ENCODE measurements at places on chromosomes 7 and 10.

GRCh38 chr10:73855413-73855812, 18.9 kb downstream of the CAMK2G start:
- no peak for DNase-seq

DNA sequence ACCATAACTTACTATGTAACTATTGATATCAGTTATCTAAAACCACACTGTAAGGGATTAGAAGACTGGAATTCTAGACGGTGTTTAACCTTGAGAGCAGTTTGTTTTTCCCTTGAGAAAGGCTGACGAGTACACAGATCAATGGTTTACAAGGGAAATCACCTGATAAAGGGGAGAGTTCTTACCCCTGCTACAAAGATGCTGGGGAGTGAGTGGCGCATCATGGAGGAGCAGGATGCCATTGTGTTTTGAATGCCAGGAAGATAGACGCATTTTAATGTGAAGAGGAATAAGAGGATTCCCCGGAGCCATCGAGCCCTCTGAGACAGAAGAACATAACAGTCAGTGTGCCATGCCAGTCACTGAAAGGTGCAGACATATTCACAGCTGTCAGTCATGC, 145.2 kb downstream of the PKD1L1 start:
- no peak for DNase-seq

DNA sequence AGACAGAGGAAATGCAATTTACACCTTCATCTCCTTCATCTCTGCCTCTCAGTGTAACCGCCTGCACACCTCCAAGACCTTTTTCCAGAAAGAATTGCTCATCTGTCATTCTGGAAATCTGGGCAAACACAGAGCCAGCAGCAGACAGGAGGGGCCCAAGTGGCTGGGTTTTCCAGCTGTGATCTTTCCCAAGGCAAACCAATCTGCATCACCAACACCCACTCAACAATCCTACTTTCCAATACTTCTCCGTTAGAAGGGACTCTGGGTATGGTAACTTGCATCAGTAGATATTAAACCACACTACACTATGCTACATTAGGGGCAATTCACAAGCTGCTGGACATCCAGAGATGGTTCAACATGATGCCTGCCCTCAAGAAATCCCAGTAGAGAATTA, 781.8 kb upstream of the AUTS2 start:
- no peak for DNase-seq

GRCh38 chr7:83065714-83066113, 97.0 kb downstream of the PCLO start:
- DNase-seq = no peak

DNA sequence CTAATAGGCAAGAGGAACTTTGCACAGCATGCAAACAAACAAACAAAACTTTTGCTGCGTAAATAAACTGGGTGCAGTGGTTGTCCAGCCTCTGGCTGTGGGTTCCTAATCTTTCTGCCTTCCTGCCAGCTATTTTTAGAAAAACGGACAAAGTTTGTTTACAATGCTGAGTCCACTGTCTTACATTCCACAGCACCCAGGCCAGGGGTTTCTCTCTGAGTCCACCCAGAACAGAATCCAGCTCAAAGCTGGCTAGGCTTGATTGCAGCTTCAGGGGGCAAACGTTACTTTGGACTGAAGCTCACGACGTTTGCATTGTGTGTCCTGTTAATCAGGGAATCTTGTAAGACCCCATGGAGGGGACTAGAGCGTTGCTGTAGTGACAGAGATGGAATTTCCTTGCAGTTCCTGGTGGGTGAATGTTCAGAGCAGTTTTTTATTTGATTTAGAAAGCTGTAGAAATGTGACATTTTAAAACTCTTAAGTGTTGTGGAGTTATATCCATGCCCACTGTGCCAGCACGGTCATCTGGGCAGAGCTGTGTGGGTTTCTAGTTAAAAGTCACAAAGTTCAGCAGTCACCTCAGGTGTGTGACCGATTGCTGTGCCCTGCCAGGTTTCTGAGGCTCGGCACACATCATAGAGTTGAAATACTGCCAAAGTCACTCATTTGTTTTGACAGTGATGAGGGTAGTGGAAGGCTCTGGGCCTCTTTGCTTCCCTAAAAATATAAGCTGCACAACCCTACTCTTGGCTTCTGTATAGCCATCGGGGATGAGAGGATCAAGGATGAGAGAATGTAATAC, 247.0 kb downstream of the STK31 start:
- no peak for DNase-seq

DNA sequence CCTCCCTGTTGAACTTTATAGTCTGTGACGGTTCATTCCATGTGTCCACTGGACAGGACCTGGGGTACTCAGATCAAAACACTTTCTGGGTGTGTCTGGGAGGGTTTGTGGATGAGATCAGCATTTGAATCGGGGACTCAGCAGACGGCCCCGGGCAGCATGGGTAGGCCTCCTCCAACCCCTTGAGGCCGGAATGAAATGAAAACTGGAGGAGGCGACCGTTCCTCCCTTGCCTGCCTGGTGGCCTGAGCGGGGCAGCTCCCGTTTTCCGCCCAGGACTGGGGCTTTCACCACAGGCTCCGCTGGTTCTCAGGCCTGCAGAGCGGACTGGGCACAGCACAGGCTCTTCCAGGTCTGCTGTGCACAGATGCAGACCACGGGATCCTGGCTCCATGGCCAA, 247.7 kb downstream of the MAD1L1 start:
- DNase-seq = no peak

- no peak for DNase-seq
These were observed 111.9 kb downstream of the CACNB2 start for GRCh38 chr10:18252086-18252485.

- no peak for DNase-seq
These were observed 129.8 kb downstream of the KCND2 start for GRCh38 chr7:120402801-120403200.

GRCh38 chr7:129299889-129300288, 75.1 kb downstream of the AHCYL2 start:
- no peak for DNase-seq

DNA sequence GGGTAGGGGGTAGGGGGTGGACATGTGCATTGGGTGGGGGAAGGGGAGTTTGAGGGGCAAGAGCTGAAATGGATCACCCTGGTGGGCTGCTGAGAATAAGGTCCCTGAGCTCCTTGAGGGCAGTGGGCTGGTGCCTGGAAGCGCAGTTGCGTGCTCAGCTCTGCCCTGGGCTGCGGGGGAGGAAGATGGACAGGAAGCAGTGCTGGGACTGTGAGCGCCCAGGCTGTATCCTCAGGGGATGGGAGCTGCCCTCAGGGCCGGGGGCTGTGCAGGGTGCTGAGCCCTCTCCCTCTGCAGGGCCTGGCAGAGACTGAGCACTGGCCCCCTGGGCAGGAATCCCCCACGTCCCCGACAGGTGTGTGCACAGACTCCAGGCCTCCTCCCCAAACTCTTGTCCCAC, 24.4 kb upstream of the ZNF467 start:
- DNase-seq = no peak

DNA sequence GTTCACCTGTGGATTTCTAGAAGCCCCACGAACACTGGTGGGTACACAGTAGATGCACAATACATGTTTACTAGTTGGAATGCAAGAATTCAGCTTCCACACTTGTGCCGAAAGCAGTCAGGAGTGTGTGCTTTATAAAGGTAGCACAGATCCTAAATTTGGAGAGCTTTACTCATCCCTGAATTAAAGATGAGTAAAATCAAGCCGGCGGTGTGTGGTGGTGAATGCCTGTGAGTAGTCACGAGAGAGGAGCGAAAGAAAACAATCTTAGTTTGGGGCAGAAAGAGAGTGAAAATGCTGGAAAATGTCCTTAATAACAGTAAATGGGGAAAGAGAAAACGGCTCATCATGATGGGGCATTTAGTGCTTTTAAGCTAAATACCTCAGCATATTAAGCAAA, 13.6 kb upstream of the ENO4 start:
- DNase-seq = no peak

DNA sequence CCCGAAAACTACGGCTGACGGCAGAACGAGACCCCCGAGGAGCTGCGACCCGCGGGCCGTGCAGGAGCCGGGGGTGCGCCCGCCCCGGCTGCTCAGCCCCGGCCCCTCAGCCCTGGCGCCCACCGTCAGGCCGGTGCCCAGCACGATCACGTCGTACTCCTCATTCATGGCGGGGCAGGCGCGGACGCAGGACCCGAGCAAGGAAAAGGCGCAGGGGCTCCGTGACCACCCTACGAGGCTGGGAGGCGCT, 218 bp downstream of the GDI2 start:
- no peak for DNase-seq

DNA sequence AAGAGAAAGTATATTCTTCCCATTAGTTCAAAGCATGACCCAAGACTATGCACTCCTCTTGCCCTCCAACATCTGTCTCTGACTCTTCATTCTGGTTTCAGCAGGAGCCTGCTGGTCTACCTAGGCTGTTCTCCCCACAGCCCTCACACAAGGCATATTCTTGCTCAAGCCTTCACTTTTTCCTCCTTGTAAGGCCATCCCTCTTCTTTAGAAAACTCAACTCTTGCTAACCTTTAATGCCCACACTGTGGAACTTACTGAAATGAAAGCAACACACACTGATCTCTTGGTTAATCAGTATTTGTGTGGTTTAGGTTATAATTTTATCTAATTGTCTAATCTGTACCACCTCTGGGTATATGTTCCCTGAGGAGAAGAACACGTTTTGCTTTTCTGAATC, 75.8 kb downstream of the PRKCQ start:
- DNase-seq = no peak

GRCh38 chr10:132958883-132959558, 16.7 kb upstream of the CFAP46 start:
- no peak for DNase-seq

GRCh38 chr10:50325449-50326171, 74.3 kb upstream of the ASAH2 start:
- DNase-seq = peak; percentile 48

- DNase-seq = no peak
These were observed 175.3 kb downstream of the RAPGEF5 start for GRCh38 chr7:22181663-22182062.

DNA sequence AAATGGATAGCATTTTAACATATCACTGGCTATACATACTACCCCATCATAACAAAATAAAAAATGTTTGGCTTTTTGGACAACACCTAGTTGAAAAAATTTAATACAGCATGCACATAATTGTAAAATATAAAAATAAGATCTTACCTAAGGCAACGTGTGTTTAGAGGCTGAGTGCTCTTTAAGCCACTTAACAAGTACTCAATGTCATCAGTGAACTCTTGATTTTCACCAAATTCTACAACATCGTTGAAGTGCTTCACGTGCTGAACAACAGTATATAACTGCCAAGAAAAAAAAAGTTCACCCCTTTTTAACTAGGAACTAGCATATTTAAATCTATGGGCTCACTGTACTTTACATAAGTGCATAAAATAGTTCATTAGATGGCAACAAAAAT, 49.5 kb downstream of the WAPL start:
- DNase-seq = no peak

GRCh38 chr10:38147686-38148085, 53.5 kb downstream of the ZNF37A start:
- no peak for DNase-seq

- no peak for DNase-seq
These were observed 102.7 kb downstream of the ANKRD7 start for GRCh38 chr7:118327174-118327573.

DNA sequence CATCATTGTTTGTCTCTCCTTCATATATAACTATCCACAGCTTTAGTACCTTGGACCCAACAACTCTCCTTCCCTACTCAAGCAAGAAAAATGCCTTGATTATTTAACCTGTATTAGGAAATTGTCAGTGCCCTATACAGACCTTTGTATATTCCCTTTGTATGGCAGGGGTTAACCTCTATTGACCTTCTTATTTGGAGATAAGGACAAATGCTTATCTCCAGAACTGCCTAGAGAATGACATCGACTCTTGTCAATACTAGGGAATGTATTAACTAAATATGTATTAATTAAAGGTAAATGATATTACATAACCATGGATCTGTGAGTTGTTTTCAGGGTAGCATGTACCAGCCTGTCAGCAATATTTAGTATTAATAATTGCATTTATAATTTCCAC, 10.4 kb upstream of the AKR1D1 start:
- DNase-seq = no peak

DNA sequence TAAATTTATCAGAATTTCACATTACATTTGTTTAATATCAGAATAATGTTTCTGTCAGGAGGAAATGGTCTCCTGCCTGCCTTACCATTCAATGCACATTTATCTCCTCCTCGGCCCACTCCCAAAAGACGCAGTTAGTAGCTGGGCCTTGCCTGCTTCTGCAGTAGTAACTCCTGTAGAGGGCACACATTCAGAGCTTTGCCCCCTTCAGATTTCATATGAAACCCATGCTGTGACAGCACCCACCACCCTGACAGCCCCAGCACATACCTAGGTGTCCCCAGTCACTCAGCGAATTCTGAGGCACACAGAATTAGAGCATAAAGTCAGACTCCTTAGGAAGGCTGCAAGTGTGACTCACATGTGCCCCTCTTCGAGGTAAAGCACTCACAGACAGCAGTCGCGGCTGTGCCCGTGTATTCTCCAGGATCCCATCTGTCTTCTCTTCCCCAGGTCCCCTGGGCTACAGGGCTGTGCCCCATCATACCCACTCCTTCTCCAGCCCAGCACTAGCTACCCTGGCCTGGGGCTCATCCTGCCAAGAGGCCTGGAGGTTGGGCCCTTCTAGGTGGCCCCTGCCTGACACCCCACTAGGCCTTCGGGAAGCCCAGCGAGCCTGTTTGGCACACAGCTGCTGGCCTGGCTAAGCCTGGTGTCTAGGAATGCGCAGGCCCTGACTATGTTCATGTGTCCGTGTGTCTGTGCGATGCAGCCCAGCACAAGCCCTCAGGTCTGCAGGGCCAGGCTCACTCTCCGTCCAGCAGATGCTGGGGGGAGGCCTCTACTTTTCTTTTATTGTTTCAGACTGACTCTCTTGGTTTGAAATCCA, 4.7 kb upstream of the DEPP1 start:
- DNase-seq = no peak

DNA sequence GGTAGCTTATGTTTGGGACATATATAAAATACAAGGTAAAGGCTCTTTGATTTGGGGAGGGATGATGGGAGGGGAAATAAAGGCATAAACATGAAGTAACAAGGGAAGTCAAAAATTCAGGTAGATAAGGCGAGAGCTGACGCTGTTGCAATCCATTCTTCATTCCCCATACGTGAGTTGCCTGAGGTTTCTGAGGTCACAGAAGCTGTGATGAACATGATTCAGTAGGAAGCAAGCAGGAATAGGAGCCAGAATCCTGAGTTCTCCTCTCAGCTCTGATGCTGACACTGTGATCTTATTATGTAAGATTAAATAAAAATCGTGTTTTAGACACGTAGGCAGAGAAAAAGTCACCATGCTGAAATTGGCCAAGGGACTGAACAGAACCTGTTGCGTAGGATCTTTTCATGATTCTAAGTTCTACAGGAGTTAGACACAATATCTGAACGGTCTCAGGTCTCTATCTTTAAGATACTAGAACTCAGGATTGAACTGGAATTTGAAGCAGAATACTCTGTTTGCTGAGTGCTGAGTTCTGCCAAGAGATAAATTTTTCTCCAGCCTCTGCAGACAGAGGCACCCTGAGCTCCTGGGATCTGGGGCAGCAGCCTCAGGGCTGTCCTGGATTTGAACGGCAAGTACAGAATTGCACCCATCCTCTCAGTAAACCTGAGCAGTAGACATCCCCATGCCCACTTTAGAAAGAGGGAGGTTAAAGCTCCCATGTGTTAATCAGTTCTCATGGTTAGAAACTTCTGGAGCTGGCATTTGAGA, 21.0 kb downstream of the KLF6 start:
- DNase-seq = no peak

- no peak for DNase-seq
These were observed 21.7 kb downstream of the PLAU start for GRCh38 chr10:73932620-73933112.

- peak; percentile 95 for DNase-seq
These were observed at the start of gene MKX for GRCh38 chr10:27745732-27746396. Gene MKX, minus strand, starts transcription at chr10:27745819. Its CDS starts 2,404 bp downstream, at chr10:27743415.

Data from GM23338 (cell line).